ENCODE measurements at places on chromosomes 16 and 17.

DNA sequence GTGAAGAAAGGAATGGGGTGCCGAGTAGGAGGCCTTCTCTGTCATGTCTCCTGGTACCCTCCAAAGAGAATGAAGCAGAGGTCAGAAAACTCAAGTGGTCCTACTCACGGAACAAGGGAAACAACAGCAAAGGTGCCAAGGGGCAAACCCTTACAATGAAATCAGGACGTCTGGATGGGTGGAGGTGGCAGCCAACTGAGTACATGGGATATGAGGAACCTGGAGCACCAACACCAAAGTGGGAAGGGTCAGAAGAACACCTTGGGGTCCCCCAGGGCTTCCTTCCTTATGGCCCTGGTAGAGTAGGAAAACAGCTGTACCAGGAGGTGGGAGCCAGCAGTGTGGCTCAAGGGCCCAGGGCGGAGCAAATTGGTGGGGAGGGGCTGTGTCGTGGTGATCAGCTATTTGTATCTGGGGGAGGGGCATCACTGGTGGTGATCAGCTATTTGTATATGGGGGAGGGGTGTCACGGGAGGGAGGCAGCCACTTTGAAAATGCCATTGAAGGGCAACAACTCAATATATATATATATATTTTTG lies 643 bp downstream of the HIGD1B start:
- DNase-seq: no peak

DNA sequence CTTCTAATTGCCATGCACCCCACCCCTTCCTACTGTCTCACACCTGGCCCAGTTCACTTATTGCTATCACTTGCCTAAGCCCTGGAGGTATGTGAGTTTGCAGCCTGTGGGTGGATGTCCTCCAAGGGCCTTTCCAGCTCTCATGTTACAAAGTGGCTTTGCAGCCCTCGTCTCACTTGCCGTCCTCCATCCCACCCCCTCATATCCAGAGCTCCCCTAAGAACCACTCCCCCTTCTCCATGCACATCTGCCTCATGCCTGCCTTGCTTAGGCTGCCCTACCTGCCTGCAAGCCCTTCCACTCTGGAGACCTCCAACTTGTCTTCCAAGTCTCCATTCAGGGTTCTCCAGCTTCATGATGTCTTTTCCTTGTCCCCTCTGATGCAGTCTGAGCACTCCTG lies 119.4 kb upstream of the NLRP1 start:
- no peak for DNase-seq

GRCh38 chr16:55765161-55765560 lies 67.7 kb downstream of the CES1 start:
- DNase-seq: no peak

- no peak for DNase-seq
These were observed 500 bp downstream of the COX6A2 start for GRCh38 chr16:31427441-31428278.

DNA sequence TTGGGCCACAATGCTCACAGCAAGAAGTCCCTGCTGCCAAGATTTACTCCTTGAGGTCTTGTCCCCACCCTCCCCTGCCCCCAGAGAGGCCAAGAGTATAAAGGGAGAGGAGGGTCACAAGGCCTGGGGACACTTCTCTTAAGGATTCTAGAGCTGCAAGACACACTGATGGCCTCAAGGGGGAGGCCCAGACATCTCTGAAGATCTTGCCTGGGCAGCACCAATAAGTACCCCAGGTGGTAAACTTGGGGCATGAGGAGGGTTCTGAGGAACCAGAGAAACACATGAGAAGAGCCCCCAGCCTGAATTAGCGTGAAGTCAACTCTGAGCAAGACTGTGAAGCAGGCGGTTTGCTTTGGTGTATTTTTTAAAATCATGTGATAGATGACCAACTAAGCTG lies 26.8 kb upstream of the MTMR4 start:
- DNase-seq: peak; percentile 15

GRCh38 chr17:14919094-14919493 lies 346.0 kb downstream of the PMP22 start:
- DNase-seq: no peak

DNA sequence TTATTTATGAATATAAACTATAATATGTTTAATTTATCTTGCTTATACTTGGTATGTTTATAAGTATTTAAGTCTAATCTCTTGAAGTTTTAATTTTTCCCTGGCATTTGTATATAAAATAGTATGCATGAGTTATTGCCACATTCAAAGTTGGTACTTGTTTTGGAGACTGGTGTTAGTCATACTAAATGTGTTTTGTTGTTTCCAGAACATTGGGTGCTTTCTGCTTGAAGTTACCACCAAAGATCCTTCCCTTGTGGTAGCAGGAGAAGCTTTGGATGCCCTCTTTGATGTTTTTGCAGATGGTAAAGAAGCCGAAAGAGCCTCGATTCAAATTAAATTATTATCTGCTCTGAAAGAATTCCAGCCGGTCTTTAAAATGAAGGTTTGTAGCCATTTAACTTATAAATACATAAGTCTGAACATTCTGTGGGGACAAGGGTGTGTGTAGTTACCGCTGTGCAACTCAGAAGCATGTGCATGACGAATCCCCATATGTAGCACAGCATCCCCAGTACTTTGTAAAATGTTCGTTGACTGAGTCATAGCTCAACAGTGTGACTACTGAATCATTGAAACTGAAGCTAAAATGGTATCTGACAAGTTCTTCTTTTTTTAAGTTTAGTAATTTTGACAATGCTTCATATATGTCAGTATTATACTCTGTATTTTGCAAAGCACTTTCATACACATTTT lies 36.4 kb downstream of the HEATR3 start:
- no peak for DNase-seq

GRCh38 chr17:68239632-68240366 lies 8.0 kb upstream of the AMZ2 start:
- no peak for DNase-seq

GRCh38 chr17:19341641-19342610 lies 20.6 kb downstream of the B9D1 start:
- DNase-seq: no peak

GRCh38 chr17:10064536-10064935 lies 133.9 kb downstream of the GAS7 start:
- DNase-seq: no peak

DNA sequence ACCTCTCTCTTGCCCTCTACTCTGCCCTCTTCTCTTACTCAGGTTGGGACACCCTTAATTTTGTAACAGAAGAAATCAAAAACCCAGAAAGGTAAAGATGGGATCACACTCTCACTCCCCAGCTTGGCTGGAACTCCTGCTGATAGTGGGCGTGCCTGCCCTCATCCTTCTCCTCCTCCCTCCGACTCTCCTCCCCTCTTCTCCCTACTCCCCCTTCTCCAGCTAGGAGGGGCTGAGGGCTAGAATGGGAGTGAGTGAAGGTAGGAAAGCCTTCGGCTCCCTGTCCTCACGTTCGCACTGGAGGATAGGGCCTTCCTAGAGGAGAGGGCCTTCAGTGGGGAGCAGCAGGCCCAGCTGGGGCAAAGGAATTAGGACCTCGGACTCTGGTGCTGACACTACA lies 20.3 kb downstream of the SLC7A6OS start:
- DNase-seq: no peak

- DNase-seq: peak; percentile 92
These were observed 14.4 kb downstream of the SDR42E1 start for GRCh38 chr16:81996664-81997509.

DNA sequence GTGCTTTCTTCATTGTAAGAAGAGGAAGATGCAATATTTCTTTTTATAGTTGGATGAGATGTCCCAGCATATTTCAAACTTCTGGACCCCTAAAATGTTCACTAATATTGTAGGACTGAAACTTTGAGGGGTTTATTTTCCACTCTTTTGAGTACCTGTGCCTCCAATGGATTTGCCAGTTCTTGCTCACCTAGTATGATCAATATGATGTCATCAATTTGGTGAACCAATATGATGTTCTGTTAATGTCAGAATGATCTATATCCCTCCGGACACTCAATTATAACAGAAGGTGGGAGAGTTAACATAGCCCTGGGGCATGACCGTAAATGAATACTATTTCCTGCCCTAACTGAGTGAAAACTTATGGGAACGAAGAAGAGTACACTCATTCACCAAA lies 178.3 kb downstream of the CBLN1 start:
- DNase-seq: no peak

DNA sequence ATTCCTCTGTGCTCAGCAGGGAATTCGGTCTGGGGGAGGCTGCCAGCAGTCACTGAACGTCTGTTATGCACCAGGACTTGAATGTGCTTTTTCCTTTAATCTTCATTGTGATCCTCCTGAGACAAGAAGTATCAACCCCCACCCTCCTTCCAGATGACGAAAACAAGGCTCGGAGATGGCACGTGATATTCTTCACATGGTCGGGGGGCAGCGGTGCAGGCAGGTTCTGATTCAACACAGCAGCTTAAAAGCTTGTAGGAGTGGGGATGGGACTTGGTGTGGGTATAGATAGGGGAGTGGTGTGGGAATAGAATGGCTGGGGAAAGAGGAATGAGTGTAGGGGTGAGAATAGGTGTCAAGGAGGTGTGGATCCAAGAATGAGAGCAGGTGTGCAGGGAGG lies 6.4 kb downstream of the NECAB2 start:
- DNase-seq: no peak

- no peak for DNase-seq
These were observed 410.3 kb downstream of the CDH13 start for GRCh38 chr16:83037102-83037501.

- DNase-seq: no peak
These were observed 102.1 kb downstream of the KIF2B start for GRCh38 chr17:53924530-53925455.

- DNase-seq: no peak
These were observed 4.4 kb upstream of the MED9 start for GRCh38 chr17:17472333-17472920.
